ENCODE measurements at places on chromosomes 3 and 15.
A peak's percentile ranks its signal among the peaks of the same experiment; 100 is the strongest.

- DNase-seq, result no peak
These were observed 62.3 kb upstream of the TNFAIP8L3 start for GRCh38 chr15:51156957-51157356.

DNA sequence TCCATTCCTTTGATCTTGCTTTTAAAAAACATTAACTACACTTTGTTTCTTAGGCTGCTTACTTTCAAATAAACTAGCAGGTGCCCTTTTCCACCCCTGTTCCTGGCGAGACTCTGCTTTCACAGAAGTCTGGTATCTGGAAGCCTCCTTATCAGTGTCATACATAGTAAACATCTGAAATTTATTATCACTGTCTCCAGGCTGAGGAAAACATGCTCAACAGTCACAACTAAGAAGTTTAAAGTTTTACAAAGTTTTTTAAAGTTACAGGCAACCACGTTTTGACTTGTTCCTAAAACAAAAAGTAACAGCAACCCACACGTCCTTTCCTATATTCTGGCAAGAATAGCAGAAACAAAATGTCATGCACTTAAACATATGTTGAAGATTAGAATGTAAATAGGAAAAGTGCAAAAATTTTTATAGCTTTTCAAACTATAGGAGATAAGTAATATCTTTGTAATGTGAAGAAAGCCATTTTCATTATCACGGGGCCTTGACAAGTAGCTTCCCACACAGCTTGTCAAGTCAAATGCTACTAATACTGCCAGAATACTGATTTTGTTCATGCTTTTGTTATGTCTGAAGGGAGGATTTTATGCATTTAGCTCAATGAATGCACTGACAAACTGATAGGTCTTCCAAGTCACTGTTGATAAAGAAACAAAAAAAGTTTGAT is 275.2 kb upstream of the KCNMB2 start:
- no peak for DNase-seq

DNA sequence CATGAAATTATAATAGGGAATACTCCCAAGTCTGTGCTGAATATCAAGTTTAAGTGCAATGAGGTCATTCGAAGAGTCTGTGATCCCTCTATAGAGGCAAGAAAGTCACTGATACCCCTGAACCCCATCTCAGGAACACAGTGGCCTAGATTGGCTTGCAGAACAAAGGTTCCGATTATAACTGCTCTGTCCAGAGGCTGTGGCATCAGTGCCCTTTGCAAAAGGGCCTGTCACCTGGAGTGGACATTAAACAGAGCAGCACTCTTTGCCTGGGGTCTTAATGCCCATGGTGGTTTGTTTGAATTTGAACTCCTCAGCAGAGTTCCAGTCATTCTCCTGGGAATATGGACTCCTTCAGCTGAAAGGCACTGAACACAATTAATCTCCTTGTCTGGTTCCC is 93.9 kb upstream of the SLCO3A1 start:
- no peak for DNase-seq

- no peak for DNase-seq
These were observed 30.3 kb downstream of the CLRN1 start for GRCh38 chr3:150942221-150942620.

DNA sequence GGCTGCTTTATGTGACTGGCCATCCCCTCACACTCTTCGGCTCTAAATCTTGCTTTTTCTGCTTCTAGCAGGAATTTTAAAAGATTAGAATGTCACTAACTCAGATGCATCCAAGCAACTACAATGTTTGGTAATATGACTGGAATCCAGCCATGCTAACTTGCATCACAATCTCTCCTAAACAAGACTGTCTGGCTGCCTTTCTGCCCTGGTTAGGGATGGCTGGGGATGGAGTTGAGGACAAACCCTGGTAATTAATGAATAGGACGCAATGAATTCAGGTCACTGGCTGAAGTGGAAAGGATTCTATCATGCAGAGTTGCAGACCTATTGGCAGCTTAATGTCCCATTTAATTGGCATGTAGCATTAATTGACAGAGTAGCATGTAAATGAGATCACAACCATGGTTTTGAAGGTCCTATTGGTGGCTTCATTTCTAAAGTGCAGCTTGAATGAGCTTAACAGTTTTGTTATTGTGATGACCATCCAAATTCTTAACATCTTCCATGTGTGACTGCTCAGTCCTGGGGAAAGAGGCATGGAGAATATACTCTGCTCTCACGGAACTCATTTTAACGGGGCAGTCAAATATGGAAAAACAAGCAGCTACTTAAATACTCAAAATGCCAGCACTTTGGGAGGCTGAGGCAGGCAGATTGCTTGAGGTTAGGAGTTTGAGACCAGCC is 21.7 kb downstream of the NMNAT3 start:
- DNase-seq, result no peak

- no peak for DNase-seq
These were observed 72.1 kb downstream of the CLSTN2 start for GRCh38 chr3:140007081-140007480.

DNA sequence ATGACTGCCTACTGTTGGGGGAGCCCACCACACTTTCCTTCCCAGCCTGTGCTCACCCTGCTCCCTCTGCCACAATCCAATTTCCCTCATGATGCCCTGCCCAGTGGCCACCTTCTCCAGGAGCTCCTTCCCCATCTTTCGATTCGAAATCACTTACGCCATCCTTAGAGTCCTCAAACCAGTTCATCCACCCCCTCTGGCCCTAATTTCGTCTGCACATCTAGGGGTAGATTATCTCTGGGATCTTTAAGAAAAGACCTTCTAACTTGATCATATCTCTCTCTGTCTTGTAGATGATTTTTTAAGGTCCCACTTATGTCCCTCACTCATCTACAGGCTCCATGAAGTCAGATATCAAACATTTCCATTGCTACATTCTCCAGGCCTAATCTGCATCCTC is 17.1 kb downstream of the CYP19A1 start:
- no peak for DNase-seq

- peak; percentile 7 for DNase-seq
These were observed 225.4 kb downstream of the EPHA3 start for GRCh38 chr3:89332793-89333192.

DNA sequence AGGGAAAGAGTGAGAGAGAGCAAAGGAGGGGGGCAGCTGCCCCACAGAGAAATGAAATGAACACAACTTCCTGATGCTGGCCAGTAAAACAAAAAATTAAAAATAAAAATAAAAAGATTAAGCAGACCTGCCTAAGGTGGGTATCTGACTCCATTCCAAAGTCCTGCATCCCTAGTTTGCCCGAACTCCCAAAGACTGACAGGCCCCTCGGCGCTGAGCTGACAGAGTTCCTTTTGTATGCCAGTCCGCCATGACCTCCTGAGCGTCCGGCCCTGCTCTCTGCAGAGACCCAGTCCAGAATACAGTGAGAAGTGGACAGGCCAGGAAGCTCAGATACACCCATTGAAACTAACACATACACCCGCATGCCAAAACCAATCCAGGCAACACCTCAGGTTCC is 54.9 kb downstream of the CHDH start:
- no peak for DNase-seq

DNA sequence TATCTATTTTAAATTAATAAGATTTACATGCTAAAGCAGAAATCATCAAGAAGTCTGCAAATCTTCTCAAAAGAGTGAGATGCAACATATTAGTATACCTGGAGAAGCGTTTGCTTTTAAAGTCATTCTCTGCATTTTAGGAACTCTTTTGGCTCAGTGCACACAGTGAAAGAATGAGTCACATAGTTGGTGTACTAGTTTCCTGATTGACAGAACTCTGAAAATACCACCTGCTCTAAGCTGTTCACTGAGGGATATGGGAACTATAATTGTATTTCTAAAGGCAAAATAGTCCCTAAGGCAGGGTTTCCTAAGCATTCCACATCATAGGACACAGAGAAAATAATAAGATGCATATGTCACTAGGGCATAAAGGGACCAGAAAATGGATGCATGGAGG is 838.5 kb downstream of the DIPK2A start:
- DNase-seq, result no peak

DNA sequence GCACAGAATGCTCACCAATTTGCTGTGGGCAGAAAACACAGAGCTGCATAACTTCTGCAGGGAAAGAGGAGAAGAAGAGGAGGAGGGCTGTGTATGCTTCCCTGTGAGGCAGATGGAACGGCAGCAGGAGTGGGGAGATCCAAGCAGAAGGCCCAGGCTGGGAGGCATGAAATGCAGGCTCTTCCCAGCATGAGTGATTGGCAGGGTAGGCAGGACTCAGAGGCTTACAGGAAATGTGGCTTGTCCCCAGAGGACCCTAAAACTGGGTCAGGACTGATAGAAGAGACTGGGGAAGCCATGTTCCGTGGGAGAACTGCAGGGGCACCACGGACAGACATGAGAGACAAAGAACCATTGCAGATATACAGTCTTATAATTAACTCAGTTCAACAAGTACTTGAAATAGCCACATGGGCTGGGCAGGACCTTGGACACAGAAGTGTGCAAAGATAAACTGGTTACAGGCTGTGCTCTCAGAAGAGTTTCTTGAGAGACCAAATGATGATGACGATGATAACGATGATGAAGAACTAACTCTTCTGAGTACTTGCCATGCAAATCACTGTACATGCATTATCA is 286.9 kb downstream of the EPHB1 start:
- no peak for DNase-seq

DNA sequence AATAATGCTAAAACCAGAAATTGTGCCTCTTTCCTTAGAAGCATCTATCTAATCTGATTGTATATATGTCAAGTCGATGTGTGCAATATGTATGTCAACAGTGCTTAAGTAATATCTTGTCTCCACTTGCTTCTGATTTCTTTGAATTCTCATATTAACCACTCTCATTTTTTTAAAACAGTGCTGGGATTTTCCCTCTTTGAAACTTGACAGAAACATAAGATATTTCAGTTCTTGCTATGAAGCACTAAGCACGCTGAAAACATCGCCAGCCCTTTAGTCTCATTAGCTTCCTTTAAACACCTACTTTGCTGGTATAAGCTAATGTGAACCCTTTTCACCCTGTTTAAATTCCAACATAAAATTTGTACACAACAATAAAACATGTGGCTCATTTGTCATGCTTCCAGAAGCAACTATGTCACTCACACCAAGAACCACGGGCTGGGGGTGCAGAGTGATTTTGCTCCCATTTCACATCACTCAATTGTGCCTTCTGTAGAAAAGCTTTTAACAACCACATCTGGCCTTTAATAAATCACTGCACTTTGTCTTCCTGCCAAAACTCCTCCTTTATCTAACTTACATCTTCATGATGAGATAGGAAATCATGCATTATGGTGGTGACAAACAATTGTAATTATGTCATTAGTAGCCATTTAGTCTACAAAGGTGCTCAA is 185.2 kb downstream of the FOXP1 start:
- DNase-seq, result no peak

Measured in NCI-H2081 treated with DMSO at 0.1 percent for 48 hours (cell line).